ENCODE measurements at places on chromosomes 3 and 15. TPM values are rescaled to one million over a fixed set of nuclear protein-coding genes. Genes with fewer than 3 reads are reported as not detected.

The CTXN2 gene
- not detected for total RNA-seq

The LTK gene
- total RNA-seq, result 1.4 TPM

The RNU5B-1 gene
- not detected for total RNA-seq

The ECE2 gene
- not detected for total RNA-seq

The GREM1 gene
- 78.7 TPM for total RNA-seq

The CHST2 gene
- 11.1 TPM for total RNA-seq

The TEX55 gene
- not detected for total RNA-seq

The RHOV gene
- 0.16 TPM for total RNA-seq

The STRIT1 gene
- total RNA-seq, result not detected

The BCHE gene
- total RNA-seq, result 1.1 TPM

The CADPS gene
- not detected for total RNA-seq

The SLC51B gene
- not detected for total RNA-seq

The MKRN2OS gene
- 1.3 TPM for total RNA-seq

The IL12A gene
- total RNA-seq, result 3.6 TPM

The GCSAM gene
- not detected for total RNA-seq

The TM4SF4 gene
- total RNA-seq, result 0.65 TPM

The CRYGS gene
- total RNA-seq, result 0.98 TPM
